ENCODE measurements at places on chromosomes 7 and 10. TPM values are rescaled to one million over a fixed set of nuclear protein-coding genes. Genes with fewer than 3 reads are reported as not detected.

DNA sequence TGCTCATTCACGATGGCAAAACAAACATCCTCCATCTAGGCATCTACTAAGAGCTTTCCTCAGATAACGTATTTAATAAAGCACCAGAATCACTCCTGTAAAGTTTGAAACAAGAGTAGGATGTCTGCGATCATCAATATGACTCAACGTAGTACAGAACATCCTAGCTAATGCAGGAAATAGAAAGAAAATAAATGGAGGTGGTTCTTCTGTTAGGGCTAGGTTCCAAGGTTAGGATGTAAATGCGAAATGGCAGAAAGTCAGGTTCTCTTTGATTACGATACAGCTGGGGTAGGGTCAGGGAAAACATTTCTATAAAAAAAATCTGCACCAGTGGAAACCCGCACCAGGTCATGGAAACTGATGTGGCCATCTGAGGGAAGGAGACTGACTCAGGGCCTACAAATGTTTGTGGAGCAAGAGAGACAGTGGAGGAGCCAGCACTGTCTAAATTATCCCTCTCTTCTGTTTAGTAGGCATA lies 29.1 kb downstream of the CCDC6 start:
- no peak for DNase-seq

GRCh38 chr7:106551936-106552335 lies 109.0 kb downstream of the CCDC71L start:
- no peak for DNase-seq

The GBX1 gene
- total RNA-seq, result not detected

The TMEM236 gene
- total RNA-seq, result under 0.01 TPM

The TAS2R3 gene
- total RNA-seq, result 1.3 TPM

The RELN gene
- total RNA-seq, result 0.97 TPM
